ENCODE measurements at places on chromosomes 12 and 14.

DNA sequence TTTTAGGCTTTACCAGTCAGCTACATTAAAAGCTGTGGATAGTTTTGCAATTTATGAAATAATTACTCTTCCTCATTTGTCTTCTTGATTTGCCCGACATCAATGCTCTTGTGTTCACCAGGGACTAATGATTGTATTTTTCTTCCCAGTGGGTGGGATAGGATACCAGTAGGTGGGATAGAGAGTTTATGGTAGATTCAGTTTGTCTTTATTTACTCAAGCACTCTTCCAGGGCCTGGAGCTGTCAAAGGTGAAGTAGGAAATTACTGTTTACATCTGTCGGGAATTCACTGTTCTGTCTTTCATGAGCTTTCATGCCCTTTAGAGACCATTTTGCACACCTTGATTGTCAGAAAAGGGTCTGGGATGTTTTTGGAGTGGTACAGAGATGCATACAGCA, 36.6 kb downstream of the ETV6 start:
- no peak for DNase-seq

DNA sequence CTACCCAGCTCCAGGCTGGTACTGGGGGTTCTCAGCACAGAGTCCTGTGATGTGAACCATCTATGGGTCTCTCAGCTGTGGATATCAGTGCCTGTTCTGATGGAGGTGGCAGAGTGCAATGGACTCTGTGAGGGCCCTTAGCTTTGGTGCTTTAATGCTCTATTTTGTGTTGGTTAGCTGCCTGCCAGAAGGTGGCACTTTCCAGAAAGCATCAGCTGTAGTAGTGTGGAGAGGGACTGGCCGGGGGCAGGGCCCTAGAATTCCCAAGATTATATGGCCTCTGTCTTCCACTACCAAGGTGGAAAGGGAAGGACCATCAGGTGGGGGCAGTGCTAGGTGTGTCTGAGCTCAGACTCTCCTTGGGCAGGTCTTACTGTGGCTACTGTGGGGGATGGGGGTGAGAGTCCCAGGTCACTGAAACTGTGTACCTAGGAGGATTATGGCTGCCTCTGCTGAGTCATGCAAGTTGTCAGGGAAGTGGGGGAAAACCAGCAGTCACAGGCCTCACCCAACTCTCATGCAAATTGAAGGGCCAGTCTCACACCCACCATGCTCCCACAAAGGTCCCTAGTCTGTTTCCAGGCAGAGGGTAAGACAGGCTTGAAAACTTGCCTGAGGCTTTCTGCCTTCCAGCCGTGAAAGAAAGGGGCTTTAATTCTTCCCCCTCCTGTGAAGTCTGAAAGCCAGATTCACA, 878.1 kb downstream of the C12orf50 start:
- DNase-seq, result no peak

DNA sequence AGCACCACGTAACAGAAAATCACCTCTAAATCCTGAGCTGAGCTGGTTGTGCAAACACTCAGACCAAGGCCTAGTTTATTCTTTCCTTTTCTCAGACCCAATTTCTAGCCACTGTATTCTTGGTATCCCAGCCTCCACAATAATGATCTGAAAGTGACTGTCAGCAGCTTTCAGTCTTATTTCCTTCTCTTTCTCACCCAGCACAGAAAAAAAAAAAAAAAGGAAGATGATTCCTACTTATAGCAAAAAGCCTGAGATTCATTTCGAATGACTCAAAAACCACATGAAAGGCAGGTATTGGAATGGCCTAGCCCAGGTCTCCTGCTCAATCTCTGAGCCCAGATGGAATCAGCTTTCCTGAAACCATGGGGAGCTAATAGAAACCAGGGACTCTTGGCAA, 298.6 kb upstream of the PPFIA2 start:
- no peak for DNase-seq

- DNase-seq, result peak; percentile 39
Observed at GRCh38 chr14:101781240-101782061, 19.9 kb downstream of the PPP2R5C start.

DNA sequence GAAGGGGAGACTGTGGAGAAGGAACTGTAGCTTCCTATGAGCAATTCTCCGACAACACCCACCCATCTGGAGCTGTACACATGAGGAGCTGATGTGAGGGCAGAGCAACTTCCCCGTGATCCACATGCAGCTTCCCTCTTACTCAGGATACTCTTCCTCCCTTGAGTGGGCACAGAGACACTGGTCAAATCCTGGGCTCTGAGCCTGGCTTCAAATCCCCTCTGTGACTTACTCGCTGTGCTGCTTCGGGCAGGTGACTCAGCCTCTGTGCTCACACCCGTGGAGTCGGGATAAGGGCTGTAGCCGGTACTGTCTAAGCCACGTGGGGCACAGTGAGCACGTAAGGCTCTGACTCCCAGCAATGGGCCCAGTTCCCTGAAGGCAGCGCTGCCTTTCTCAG, 31.1 kb downstream of the ZFYVE21 start:
- peak; percentile 88 for DNase-seq

DNA sequence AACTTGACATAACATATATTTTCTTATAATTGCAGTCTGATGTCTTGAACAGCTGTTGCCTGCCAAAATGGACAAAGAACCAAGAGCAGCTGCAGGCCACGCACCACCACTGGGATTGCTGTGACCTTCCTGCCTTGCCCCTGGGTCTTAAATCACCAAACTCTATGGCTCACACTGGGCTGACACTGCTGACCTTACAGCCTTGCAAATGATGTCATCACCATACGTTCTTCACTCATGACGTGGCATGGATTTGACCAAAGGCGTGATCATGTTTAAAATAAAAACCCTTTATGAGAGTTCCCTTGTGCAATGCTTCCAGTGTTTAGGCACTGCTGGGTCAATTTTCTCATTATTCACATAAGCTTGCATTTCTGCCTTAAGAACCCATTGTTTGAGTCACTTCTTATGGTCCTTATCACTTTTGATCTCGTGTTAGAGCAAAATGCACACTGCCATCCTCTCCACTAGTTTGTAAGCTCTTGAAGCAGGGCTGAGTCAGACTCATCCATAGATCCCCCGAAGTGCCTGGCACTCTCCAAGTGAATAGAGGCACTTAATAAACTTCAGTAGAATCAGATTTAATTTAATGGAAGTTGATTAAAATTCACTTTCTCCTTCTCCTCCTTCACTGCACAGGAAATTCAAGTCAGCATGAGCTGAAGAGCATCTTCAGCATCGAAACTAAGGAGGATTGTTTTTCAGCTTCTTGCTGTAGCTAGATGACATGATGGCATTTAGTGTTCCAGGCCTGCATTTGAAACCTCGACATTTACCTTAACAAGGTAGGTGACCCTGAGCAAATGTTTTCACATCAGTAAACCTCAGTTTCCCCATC, 132.4 kb upstream of the PZP start:
- peak; percentile 88 for DNase-seq

Data from ELR (cell line).